ENCODE measurements at places on chromosomes 13 and 19. TPM values are rescaled to one million over a fixed set of nuclear protein-coding genes. Genes with fewer than 3 reads are reported as not detected.

DNA sequence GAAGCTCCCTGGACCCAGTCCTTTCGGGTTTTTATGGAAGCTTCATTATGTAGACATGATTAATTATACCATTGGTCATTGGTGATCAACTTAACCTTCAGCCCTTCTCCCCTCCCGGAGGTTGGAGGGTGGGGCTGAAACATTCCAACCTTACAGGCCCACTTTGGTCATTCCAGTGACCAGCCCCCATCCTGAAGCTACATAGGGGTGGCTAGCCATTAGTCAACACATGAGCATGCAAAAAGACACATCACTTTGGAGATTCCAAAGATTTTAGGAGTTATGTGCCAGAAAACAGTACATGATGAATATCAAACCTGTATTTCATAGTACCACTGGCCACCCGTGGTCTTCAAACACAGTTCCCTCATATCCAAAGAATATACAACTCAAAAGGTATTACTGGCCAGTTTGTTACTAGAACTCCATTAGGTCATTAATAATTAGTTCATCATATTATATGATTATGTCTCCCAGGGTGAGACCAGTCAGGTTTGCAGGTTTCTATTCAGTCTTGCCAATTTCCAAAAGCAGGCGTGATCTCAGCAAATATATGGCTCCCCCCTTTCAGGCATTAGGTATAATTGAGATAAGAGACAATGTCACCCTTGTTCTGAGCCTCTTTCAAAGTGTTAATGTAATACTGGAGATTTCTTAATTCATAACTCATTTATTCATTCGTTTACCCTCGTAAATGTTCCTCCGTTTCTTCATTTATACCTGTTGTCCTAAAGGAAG lies 11.1 kb downstream of the PPP5C start:
- no peak for DNase-seq

The NDUFA7 gene
- total RNA-seq, result 19.3 TPM

The CEACAM21 gene
- total RNA-seq, result 26.8 TPM

The MZF1 gene
- total RNA-seq, result 40.1 TPM
